ENCODE measurements at places on chromosomes 7 and 10. TPM values are rescaled to one million over a fixed set of nuclear protein-coding genes. Genes with fewer than 3 reads are reported as not detected.

- no peak overlapping the region for H3K27ac ChIP-seq
- peaks cover 5% of the 10 kb centered on the region for H3K27me3 ChIP-seq
- no peak overlapping the region for H3K4me3 ChIP-seq
- H3K4me1 ChIP-seq: no peaks in the 10 kb centered on the region
- no peaks in the 10 kb centered on the region for H3K36me3 ChIP-seq
- DNase-seq: no peak
These were observed 75.9 kb upstream of the PCBD1 start for GRCh38 chr10:70964245-70964644.

GRCh38 chr7:155763122-155763521 is 49.1 kb downstream of the SHH start:
- H3K4me1 ChIP-seq: peaks cover 4% of the 10 kb centered on the region
- DNase-seq: no peak
- H3K4me3 ChIP-seq: no peak overlapping the region
- no peaks in the 10 kb centered on the region for H3K27me3 ChIP-seq
- H3K36me3 ChIP-seq: peaks cover 8% of the 10 kb centered on the region

GRCh38 chr7:24703296-24703695 is 54.0 kb downstream of the GSDME start:
- H3K27ac ChIP-seq: no peak overlapping the region
- H3K27me3 ChIP-seq: no peaks in the 10 kb centered on the region
- H3K4me3 ChIP-seq: no peak overlapping the region
- no peak for DNase-seq
- no peaks in the 10 kb centered on the region for H3K36me3 ChIP-seq
- H3K4me1 ChIP-seq: no peaks in the 10 kb centered on the region

DNA sequence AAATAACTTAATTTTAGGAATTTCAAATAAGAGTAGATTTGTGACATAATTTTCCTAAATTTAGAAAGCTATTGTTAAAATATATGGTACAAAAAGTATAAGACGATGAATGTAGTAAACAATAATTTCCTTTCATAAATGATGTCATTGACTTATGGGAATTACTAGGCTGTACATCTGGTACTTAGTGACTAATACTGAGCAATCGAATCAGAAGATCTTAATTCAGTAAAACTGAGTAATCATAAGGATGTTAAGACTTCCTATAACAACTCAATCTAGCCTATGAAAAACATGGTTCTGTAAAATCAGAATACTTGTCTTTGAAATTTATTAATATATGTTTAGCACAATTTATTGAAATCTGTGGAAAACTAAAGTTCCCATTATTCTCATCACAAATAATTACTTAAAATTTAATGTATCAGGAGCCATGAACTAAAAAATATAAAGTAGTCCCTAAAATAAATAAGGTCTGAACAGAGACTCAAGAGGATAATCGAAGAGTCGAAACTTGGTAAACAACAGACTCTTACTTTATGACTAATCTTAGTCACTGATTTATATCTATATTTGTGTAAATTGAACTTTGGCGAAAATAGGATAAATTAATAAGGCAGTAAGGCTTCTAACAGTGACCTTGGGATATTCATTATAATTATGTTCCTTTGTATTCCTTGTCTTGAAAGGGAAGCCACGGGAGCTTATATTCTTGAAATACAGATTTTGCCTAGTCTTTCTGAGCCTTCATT is 142.1 kb downstream of the HGF start:
- H3K27me3 ChIP-seq: no peaks in the 10 kb centered on the region
- H3K27ac ChIP-seq: no peak overlapping the region
- no peaks in the 10 kb centered on the region for H3K4me1 ChIP-seq

DNA sequence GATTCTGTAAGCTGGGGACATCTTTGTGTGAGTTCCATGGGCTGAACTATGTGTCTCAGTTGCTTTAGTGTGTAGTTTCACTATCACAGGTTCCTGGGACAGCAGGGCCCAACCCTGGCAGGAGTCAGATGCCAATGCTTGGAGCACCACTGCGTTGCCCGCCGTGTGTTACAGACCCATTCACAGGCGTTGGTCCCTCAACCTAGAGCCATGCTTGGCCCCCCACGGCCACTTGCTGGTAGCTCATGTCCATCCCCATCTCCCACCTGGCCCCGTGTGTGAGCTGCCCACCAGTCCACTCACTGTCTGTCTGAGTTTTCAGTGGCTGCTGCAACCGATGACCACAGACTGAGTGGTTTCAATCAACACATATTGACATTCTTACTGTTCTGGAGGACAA is 546.9 kb downstream of the TCERG1L start:
- no peak overlapping the region for H3K4me3 ChIP-seq
- no peaks in the 10 kb centered on the region for H3K36me3 ChIP-seq
- no peaks in the 10 kb centered on the region for H3K27me3 ChIP-seq
- DNase-seq: no peak

Gene CUEDC2
- 34.4 TPM for polyA plus RNA-seq

Gene TNS3
- polyA plus RNA-seq: 29.7 TPM

Gene RADIL
- not detected for polyA plus RNA-seq

Gene GARIN1A
- polyA plus RNA-seq: 0.37 TPM

All from small intestine (tissue), 16 donors.